Stimulated activated CD4-positive, alpha-beta T cell treated with anti-CD3 and anti-CD28 coated beads, Interleukin-2, amount 100 ng/mL, for 24 hours (primary cell): ENCODE measurements at places on chromosomes 2 and 18.

DNA sequence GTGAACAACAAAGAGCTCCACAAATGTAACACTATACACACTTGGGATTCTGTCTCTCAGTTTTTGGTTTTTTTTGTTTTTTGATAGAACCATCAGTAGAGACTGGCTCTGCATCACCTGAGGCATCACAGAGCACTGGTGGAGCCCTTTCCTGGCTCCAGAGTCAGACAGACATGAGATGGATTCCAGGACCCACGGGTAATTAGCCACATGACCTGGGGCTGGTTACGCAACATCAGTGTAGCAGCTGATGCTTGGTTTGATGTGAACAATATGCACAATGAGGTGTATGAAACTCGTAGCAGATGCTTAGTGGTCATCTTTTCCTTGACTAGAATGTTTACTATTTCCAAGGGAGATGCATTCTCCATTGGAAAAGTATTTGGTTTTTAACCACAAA, 40.7 kb downstream of the CMPK2 start:
- DNase-seq = no peak

DNA sequence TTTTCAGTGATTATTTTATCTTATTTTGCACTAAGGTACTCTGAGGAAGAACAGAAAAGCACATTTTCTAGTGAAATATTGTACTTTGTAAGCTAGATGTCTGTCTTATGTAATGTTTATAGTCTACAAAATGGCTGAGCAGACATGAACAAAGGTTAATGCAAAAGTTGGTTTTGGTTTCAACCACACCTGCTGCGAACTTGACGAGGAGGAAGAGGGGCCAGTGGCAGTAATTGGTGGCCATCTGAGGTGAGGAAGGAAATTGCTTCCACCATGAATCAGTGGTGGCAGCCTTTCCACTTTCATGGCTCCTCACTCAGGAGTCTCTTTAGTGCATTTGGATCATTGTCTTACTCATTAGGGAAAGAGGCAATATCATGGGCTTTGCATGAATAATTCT, 894.2 kb downstream of the CNTNAP5 start:
- DNase-seq = no peak

DNA sequence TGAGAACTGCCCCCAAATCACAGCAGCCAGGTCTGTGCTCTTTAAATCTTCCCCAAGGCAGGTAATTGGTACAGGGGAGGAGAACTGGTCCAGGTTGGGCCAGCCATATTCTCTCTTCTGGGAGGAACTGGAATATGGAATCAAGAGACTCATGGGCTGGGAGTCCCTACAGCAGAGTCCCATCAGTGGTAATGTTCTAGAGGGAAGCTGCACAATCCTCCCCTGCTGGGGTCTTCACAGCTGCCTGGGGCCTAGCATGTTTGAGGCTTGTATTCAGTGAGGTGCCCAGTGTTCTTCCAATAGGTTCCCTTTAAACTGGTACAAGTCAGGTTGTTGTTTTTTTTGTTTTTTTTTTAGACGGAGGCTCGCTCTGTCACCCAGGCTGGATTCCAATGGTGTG, 21.1 kb upstream of the EGR4 start:
- DNase-seq = no peak

DNA sequence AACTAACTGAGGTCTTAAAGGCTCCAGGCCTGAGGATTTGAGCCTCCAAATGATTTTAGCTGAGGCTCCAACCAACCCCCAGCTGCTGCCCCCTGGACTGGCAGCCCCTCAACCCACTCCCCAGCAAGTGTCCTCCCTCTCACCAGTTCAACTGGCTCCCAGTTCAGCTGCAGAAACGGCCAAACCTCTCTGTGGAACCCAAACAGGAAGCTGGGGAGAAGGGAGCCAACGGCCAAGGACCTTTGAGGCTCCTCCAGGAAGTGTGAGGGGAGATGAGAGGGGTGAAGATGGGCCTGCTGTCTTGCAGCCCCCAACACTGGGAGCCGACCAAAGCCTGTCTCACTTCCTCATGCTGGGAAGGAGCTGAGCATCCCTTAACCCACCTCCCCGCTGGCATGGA, 24.9 kb downstream of the ZFP36L2 start:
- no peak for DNase-seq

- DNase-seq = no peak
These were observed 27.9 kb downstream of the GLS start for GRCh38 chr2:190908532-190908931.
